ENCODE measurements at places on chromosomes 3 and 15.

- H3K4me3 ChIP-seq: no peak overlapping the region
- no peaks in the 10 kb centered on the region for H3K27me3 ChIP-seq
- H3K36me3 ChIP-seq: peaks cover 60% of the 10 kb centered on the region
- no peak for DNase-seq
- H3K27ac ChIP-seq: no peak overlapping the region
Measured at GRCh38 chr3:4838621-4839022, 140.6 kb upstream of the BHLHE40 start.

DNA sequence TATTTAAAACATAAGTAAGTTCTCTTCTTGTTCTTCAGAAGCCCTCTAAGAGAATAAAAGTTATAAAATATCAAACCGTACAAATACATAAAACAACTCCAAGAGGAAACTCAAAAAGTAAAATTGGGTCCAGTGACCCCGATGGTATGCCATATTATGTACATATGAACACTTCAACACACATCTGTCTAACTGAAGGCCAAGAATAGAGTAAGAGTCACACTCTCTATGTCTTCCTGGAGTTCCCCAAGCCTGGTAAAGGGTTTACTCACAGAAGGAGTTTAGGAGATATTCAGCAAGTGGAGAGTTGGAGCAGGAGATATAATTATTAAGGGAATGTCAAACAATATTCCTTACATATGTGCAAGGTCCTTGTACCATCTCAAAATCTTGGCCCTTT, 101.3 kb upstream of the EIF1B start:
- no peak for DNase-seq
- H3K36me3 ChIP-seq: no peaks in the 10 kb centered on the region
- no peaks in the 10 kb centered on the region for H3K4me1 ChIP-seq
- H3K4me3 ChIP-seq: no peak overlapping the region
- H3K27ac ChIP-seq: no peak overlapping the region
- no peaks in the 10 kb centered on the region for H3K27me3 ChIP-seq

DNA sequence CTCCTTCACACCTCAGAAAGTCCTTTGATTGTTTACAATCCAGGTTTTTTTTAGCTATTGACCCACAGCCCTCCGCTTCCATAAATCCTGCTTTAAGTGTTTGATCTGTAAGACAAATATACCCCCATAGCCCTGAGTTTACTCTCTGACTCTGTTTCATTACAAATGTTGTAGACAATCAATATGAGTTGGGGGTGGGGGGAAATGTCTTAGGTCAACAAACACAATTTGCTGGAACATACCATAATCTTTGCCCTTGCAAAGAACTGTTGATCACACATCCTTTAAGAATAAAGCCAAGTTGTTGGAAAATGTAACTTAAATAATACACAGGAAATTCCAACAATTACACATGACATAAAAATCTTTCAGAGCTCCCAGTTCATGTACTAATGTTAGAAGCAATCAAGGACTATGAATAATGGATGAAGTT, 301.8 kb upstream of the SEMA6D start:
- H3K27me3 ChIP-seq: no peaks in the 10 kb centered on the region
- H3K36me3 ChIP-seq: no peaks in the 10 kb centered on the region
- H3K4me1 ChIP-seq: no peaks in the 10 kb centered on the region
- no peak overlapping the region for H3K4me3 ChIP-seq
- H3K27ac ChIP-seq: no peak overlapping the region

GRCh38 chr15:36331531-36332275, 247.7 kb upstream of the CDIN1 start:
- no peaks in the 10 kb centered on the region for H3K4me1 ChIP-seq
- no peaks in the 10 kb centered on the region for H3K36me3 ChIP-seq
- H3K27ac ChIP-seq: no peak overlapping the region
- no peak for DNase-seq

- no peak overlapping the region for H3K27ac ChIP-seq
- H3K4me1 ChIP-seq: peaks cover 6% of the 10 kb centered on the region
- peak; percentile 59 for DNase-seq
Measured at GRCh38 chr15:77118882-77119321, 48.0 kb upstream of the TSPAN3 start.

DNA sequence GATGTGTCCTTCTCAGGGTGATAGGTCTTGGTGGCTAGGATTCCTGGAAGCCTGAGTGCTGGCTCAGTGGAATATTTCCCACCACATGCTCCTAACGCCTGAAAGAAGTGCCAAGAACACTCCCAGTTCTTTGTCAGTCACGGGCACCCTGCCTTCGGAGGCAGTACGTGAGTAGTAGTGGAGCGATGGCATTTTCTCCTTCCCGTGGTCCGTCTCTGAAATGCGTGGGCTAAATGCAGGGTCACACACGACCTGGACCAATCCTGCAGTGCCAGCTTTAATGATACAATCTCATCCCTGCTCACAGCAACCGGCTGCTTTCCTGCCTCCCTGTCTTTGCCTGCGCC, 14.5 kb downstream of the H1-8 start:
- H3K27me3 ChIP-seq: peaks cover 61% of the 10 kb centered on the region
- H3K4me1 ChIP-seq: peaks cover 6% of the 10 kb centered on the region
- DNase-seq: no peak
- no peak overlapping the region for H3K4me3 ChIP-seq

DNA sequence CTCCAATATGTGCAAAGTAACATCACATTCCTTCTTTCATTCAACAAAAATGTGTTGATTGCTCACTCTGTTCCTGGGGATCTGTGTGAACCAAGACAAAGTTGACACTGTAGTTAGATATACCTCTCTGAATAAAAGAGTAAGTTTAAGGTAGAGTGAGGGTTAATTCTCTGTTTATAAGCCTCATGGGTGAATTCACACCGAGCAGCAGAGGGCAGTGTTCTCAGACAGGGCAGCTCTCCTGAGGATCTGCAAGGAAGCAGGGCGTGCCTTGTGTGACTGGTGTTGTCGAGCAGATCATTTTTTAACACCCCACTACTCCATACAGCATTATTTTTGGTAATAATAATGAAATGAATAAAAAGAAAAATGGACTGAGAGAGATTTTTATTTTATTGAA, 34.4 kb downstream of the PAQR9 start:
- peak; percentile 62 for DNase-seq
- no peaks in the 10 kb centered on the region for H3K36me3 ChIP-seq
- H3K4me1 ChIP-seq: no peaks in the 10 kb centered on the region
- H3K27me3 ChIP-seq: peaks cover 34% of the 10 kb centered on the region
- no peak overlapping the region for H3K4me3 ChIP-seq
- no peak overlapping the region for H3K27ac ChIP-seq

- H3K4me3 ChIP-seq: no peak overlapping the region
- peaks cover under 1% of the 10 kb centered on the region for H3K27me3 ChIP-seq
- no peaks in the 10 kb centered on the region for H3K4me1 ChIP-seq
Measured at GRCh38 chr15:92745845-92746271, 90.3 kb upstream of the FAM174B start.

GRCh38 chr3:177199206-177199760, 2.0 kb upstream of the TBL1XR1 start:
- H3K4me1 ChIP-seq: peaks cover 63% of the 10 kb centered on the region
- peak; percentile 24 for DNase-seq
- peaks cover 6% of the 10 kb centered on the region for H3K36me3 ChIP-seq

DNA sequence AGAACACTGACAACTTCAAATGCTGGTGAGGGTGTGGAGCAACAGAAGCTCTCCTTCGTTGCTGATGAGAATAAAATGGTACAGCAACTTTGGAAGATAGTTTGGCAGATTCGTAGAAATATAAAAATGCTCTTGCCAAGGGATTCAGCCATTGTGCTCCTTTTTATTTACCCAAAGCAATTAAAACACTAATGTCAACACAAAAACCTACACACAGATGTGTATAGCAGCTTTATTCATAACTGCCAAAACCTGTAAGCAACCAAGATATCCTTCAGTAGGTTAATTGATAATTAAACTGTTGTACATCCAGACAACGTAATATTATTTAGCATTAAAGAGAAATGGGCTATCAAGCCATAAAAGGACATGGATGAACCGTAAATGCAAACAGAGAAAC, 37.8 kb upstream of the LSAMP start:
- no peaks in the 10 kb centered on the region for H3K27me3 ChIP-seq
- no peaks in the 10 kb centered on the region for H3K4me1 ChIP-seq
- H3K36me3 ChIP-seq: no peaks in the 10 kb centered on the region
- no peak overlapping the region for H3K27ac ChIP-seq
- no peak overlapping the region for H3K4me3 ChIP-seq

GRCh38 chr15:48859426-48859825, 18.5 kb upstream of the EID1 start:
- H3K27me3 ChIP-seq: peaks cover 9% of the 10 kb centered on the region
- H3K4me3 ChIP-seq: no peak overlapping the region
- no peak overlapping the region for H3K27ac ChIP-seq
- no peaks in the 10 kb centered on the region for H3K36me3 ChIP-seq

- no peak overlapping the region for H3K4me3 ChIP-seq
- no peak overlapping the region for H3K27ac ChIP-seq
- no peaks in the 10 kb centered on the region for H3K36me3 ChIP-seq
Measured at GRCh38 chr3:174102866-174103265, 705.3 kb downstream of the NLGN1 start.

GRCh38 chr15:33064878-33065277, 129.6 kb downstream of the FMN1 start:
- peaks cover 9% of the 10 kb centered on the region for H3K4me1 ChIP-seq
- no peak overlapping the region for H3K4me3 ChIP-seq
- DNase-seq: no peak

DNA sequence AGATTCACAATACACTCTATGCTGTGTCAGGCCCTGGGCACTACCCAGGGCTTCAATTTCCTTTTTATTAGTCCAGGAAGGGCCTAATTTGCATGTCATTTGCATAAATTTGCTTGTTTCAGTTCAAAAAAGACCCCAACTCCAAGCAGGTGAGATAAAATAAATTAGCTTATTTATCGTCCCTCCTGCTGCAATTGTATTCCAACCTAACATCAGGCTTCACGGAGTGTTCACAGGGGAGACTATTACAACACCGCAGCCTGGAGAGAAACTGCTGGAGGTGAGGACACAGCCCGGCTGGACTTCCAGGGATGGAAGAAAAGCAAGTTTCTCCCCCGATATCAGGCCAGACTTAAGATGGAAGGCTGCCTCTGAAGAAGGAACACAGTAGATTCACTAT, 62.8 kb downstream of the MEGF11 start:
- no peak for DNase-seq
- H3K36me3 ChIP-seq: no peaks in the 10 kb centered on the region
- H3K27me3 ChIP-seq: peaks cover 35% of the 10 kb centered on the region
- no peaks in the 10 kb centered on the region for H3K4me1 ChIP-seq

DNA sequence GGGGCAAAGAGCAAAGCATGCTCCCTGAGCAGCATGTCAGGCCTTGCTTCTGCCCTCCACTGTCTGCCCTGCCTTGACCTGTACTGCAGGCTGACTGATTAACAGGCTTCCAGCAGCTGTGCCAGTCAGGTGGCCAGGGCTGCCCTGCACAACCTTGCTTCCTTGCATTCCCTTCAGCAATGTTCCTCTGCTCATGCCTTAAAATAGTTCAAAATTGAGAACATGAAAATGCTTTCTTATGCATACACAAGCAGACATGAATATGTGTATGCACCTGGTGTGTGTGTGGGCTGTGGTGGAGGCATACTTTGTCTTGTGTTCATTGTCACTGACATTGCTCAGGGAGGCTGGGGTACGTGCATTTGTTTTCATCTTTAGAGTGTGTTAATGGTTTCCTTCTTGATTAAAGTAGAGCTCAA, 1.2 kb upstream of the SLC22A13 start:
- no peaks in the 10 kb centered on the region for H3K27me3 ChIP-seq
- H3K36me3 ChIP-seq: peaks cover 1% of the 10 kb centered on the region
- H3K27ac ChIP-seq: no peak overlapping the region
- DNase-seq: no peak

- H3K36me3 ChIP-seq: no peaks in the 10 kb centered on the region
- no peak overlapping the region for H3K4me3 ChIP-seq
- H3K27me3 ChIP-seq: no peaks in the 10 kb centered on the region
- no peak for DNase-seq
- no peaks in the 10 kb centered on the region for H3K4me1 ChIP-seq
Measured at GRCh38 chr3:40911264-40911663, 288.0 kb upstream of the CTNNB1 start.

- H3K27me3 ChIP-seq: peaks cover 67% of the 10 kb centered on the region
- no peaks in the 10 kb centered on the region for H3K4me1 ChIP-seq
- DNase-seq: no peak
- H3K36me3 ChIP-seq: no peaks in the 10 kb centered on the region
- H3K27ac ChIP-seq: no peak overlapping the region
- no peak overlapping the region for H3K4me3 ChIP-seq
Measured at GRCh38 chr15:66187271-66187670, 66.3 kb downstream of the MEGF11 start.

- H3K27ac ChIP-seq: no peak overlapping the region
- no peaks in the 10 kb centered on the region for H3K36me3 ChIP-seq
- H3K27me3 ChIP-seq: peaks cover 22% of the 10 kb centered on the region
Measured at GRCh38 chr3:133862161-133862560, 33.5 kb downstream of the RAB6B start.

DNA sequence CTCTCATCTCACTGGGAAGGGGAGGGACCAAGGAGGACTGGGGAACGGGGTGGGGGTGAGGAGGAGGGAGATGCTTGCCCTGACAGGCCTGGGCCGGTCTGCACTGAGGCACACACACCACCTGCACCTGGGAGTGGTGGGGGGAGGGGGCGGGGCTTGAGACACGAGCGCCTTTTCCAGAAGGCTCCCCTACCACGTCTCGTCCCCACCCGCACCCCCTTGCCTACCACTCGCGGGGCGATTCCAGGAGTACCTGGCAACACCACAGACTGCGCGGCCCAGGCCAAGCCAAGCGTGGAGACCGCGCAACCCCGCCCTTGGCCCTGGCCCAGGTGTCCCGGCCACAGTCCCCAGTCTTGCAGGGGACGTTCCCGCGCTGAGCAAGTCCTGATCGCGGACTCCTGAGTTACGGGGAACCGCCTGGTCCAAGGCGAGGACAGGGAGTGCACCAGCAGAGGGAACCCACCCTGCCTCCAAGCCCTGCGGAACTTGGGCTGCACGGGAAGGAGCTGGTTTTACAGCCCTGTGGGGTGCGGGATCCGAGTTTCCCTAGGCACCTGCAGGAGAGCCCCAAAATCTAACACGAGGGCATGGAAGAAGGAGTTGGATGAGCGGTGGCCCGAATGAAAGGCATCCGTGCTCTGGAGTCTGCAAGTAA, 68.1 kb upstream of the SH3GL3 start:
- DNase-seq: no peak
- no peak overlapping the region for H3K27ac ChIP-seq
- H3K36me3 ChIP-seq: no peaks in the 10 kb centered on the region
- H3K4me1 ChIP-seq: no peaks in the 10 kb centered on the region
- peaks cover 46% of the 10 kb centered on the region for H3K27me3 ChIP-seq
- no peak overlapping the region for H3K4me3 ChIP-seq

DNA sequence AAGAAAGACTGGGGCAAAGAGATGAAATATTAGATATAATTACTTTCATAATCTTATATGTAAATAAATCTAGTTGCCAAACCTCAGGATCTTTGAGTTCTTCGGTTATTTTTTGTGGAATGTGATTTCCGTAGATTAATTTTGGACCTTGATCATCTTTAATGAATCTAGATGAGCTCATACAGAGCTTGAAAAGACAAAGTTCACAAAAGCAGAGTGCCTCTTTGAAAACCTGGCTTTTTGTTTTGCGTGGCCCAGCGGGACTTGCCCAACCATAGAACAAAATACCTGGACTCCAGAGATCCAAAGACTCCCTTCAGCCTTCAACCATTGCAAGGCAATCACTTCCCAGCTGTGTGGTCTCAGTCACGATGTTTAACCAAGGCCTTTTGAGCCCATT, 54.8 kb upstream of the CHST2 start:
- no peak for DNase-seq
- H3K27ac ChIP-seq: no peak overlapping the region
- H3K27me3 ChIP-seq: no peaks in the 10 kb centered on the region
- no peak overlapping the region for H3K4me3 ChIP-seq
- H3K36me3 ChIP-seq: peaks cover 18% of the 10 kb centered on the region

All from activated naive CD4-positive, alpha-beta T cell treated with anti-CD3 and anti-CD28 coated beads, Interleukin-2, amount 10 ng/mL, durations not matched to agents 7 days and 5 days (primary cell).